SK-N-SH treated with all-trans-retinoic acid at 6 μM for 48 hours (cell line): ENCODE measurements at places on chromosomes 7 and 10.

DNA sequence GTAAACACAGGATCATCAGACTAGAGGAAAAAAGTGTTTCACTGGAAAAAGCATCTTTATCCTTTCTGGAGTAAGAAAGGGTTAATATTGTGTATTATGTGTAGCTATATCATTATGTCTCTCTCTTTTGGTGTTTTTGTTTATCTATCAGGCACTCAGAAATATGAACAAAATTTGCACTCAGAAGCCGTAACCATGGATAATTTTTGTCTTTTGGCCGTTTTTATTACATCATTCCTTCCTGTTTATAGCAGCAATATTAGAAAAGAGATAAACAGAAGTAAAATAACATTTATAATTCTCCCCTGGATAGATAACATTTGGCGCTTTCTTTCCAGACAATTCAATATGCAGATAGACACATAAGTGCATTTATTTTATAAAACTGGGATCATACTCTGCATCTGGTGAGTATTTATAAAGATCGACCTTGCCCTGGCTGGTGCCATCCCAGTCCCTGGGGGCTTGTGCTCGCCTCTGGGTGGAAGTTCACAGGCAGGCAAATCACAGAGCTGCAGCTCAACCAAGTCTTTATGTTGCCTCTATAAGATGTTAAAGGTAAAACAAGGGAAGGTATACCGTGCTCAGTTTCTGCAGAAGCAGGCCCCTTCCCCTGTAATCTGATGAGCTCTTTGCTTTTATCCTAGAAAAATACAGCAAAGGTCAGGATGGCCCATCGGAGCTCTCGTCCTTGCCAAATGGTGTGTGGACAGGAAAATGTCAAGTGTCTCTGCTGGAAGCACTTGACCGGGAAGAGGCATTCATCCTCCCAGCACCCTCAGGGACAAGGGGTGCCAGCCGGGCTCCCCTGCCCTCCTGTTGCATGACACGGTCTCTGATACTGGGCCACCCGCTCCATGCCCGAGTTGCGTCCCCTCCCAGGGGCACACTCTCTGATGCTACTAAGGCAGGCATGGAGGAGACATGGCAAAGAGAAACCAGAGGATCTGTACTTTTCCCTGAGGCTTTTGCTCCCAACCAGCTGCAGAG is 43.9 kb downstream of the PYROXD2 start:
- ATAC-seq: no peak

DNA sequence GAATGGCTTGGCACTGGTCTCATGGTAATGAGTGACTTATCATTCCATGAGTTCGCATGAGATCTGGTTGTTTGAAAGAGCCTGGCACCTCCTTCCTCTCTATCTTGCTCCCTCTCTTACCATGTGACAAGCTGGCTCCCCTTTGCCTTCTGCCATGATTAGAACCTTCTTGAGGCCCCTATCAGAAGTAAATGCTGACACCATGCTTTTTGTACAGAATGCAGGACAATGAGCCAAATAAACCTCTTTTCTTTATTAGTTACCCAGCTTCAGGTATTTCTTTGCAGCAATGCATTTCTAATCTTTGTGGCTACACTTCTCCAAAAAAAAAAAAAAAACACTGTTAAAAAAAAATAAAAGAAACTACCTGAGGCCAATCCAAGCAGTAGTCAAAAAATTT is 17.1 kb upstream of the SLC13A1 start:
- no peak for ATAC-seq

DNA sequence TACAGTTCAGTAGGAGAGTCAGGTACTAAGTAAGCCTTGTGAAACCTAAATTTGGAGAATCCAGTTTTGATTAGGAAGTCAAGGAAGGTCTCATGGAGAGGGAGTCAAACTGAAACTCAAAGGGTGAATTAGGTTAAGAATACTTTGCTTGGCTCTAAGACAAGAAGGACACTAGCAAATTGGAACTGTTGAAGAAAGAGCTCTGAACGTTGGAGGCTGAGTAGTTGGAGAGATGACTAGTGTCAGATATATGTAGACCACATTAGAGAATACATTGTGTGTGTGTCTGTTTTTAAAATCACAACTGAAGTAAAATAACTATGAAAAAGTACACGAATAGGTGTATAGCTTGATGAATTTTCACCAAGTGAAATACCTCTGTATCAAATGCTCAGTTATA is 6.3 kb downstream of the VPS26A start:
- ATAC-seq: no peak

GRCh38 chr10:69151984-69152383 is 28.0 kb downstream of the VPS26A start:
- ATAC-seq: no peak

DNA sequence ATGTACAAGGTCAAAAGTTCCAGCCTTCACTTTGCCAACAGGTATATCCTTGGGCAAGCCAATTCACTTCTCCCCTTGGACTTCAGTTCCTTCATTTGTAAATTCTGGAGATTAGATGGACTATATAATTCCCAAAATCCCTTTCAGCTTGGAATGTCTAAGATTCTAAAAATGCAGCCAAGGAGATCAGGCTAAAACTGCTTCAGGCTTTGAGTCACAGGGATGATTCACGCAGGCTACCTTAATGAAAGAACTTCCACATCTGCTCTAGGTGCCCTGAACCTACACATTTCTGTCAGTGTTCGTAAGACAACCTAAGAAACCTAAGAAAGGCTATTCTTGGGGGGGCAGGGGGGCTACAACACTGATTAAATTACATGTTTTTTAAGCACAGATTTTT is 7.1 kb downstream of the CPVL start:
- peak; percentile 18; the same call in 1 of the 3 replicates for ATAC-seq

DNA sequence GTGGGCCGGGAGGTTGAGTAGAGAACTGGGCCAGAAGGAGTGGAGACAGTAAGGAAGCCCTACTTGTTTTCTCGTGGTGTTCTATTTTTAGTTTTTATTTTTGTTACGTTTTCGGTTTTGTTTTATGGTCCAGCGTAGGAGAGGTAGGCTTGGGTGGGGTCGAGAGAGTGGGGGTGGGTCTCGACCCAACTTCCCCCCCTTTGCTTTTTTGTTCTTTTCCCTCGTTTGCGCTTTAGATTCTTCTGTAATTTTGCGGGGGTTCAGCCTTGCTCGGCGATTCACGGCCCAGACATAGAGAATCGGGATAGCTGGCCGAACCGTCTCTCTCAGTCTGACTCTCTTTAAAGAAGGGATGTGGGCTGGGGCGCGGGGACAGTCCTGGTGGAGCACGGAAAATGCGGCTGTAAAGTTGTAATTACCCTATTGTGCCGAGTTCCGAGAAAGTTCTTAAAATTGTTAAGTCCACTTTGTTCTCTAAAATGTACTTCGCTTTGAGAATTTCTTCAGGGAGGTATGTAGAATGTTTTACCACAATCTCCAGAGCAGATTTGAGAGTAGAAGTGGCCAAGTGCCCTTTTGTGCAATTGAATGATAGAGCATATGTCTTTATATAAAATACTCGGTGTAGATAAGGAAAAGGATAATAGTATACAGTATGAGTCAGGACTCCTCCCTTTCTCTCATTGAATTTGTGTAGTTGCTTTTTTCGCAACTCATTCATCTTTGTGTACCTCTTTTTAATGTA is 816 bp downstream of the DMTF1 start:
- peak; percentile 35 for ATAC-seq

GRCh38 chr10:80900661-80901060 is 363.0 kb downstream of the SH2D4B start:
- no peak for ATAC-seq

DNA sequence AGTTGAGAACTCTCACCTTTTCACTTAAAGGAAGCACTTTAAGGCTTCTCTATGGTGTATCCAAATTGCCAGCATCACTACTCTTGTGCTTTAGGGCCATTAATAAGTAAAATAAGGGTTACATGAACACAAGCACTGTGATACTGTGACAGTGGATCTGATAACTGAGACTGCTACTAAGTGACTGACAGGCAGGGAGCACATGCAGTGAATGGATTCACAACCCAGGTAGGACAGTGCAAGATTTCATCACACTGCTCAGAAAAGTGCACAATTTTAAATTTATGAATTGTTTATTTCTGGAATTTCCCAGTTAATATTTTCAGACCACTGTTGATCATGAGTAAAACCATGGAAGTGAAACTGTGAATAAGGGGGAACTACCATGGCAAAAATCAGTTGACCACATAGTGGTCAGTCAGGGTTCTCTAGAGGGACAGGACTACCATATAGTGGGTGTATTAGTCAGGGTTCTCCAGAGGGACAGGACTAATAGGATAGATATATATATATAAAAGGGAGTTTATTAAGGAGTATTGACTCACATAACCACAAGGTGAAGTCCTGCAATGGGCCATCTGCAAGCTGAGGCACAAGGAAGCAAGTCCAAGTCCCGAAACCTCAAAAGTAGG is 20.9 kb upstream of the CYP51A1 start:
- ATAC-seq: no peak

DNA sequence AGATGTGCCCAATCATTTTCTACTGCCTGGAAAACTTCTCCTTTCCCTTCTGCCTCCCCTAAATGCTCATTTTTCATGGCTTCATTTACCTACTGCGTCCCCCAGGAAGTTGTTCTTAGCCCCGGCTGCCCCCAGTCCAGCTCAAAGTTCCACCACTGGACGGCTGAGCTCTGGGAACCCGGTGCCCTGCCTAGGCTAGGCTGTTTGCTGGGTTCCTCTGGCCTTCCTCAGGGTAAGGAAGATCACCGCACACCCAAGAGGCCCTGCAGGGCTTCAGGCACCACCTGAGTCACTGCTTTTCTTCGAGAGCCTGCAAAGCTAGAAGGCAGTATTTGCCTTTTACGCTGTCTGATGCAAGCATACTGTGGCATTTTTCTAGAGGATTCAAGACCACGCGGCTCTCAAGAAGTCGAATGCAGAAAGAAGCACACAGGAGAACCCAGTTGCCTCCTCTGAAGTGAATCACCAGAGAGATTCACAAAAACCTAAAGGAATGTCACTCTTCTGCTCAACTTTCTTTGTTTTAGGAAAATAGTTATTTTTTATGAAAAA is 46.7 kb upstream of the ZMIZ1 start:
- no peak for ATAC-seq

- ATAC-seq: no peak
Observed at GRCh38 chr10:44416936-44417335, 32.0 kb upstream of the CXCL12 start.

GRCh38 chr10:91249700-91250099 is 29.2 kb downstream of the PCGF5 start:
- ATAC-seq: no peak

DNA sequence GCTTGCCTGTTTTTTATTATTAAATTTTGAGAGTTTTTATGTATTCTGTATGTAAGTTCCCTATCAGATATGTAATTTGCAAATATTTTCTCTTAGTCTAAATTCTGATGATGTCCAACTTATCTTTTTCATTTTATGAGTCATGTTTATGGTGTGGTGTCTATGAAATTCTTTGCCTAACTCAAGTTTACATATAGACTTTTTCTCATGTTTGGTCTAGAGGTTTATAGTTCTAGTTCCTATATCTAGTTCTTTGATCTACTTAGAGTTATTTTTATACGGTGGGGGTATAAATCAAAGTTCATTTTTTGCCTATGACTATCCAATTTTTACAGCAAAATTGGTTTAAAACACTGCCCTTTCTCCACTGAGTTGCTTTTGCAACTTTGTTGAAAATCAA is 26.3 kb upstream of the CCDC7 start:
- ATAC-seq: no peak

- ATAC-seq: no peak
Observed at GRCh38 chr7:67413670-67414069, 417.0 kb downstream of the TYW1 start.
